ENCODE measurements at places on chromosomes 11 and 22.

- no peak for DNase-seq
Measured at GRCh38 chr11:2740275-2740940, 40.6 kb upstream of the KCNQ1OT1 start.

- no peak for DNase-seq
Measured at GRCh38 chr11:108973402-108974162, 308.7 kb downstream of the DDX10 start.

DNA sequence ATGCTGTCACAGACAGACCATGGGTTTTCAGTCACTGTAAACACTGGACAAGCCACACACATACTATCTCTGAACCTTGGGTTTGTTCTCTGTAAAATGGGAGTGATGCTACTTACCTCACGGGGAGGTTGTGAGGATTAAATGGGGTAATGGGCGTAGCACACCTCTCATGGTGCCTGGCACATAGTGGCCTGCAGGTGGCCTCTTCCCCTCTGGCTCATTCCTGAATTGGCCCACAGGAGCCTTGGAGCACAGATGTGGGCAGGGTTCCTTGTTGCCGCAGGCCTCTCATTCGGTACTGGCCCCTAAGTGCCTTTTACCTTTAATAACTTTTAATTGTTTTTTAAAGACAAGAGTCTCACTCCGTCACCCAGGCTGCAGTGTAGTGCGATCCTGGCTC is 11.7 kb downstream of the MICAL2 start:
- DNase-seq = no peak

- no peak for DNase-seq
Measured at GRCh38 chr11:46210133-46210636, 67.3 kb upstream of the CREB3L1 start.

DNA sequence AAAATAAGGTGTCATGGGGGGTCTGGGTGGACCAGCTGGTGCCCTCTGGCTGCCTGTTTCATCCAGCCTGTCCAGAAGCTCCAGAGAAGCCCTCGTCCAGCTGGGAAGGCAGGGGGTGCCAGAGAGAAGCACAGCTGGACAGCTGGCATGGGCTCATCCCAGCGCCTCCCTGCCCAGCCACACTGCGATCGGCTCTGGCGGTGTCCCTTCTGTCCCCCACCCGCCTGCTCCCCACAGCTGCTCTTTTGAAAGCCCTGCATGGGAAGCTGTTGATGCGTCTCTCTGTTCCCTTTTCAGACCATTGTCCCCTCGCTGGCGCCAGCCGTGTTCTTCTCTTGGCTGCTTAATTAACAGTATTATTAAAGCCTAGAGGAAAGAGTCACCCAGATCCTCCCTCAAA is 86.5 kb downstream of the MN1 start:
- no peak for DNase-seq

DNA sequence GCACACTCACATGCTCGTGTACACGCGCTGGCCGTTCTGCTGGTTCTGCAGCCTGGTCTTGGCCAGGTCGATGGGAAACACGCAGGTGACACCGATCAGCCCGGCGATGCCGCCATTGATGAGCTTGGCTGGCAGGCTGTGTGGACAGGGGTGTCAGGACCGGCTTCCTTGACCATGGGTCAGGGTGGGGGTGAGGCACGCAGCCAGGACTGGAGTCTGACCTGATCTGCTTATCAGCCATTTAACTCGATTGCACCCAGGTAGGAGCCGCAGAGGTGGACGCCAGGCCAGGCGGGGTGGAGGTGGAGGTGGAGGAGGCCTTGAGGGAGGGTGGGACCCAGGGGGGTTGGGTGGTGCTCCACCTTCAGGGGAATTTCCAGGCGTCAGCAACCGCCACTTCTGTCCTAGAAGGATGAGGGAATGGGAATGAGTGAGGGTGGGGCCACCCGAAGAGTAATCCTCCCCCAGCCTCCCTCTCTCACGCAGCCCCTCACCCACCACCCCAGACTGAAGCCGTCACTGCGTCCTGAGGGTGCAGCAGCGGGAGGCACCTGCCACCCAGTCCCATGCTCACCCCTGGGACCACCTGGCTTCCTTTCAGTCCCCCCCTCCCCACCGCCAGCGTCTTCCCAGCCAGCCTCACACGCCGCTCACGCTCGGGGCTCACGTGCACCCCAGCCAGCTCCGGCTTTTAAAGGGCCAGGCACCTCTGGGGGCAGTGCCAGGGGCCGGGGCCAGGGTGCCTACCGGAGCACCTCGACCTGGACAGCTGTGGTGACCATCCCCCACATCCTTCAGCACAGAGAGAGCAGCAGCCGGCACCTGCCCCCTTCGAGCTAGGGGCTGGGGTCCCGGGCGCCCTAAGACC is 3.1 kb downstream of the SLC25A22 start:
- no peak for DNase-seq

DNA sequence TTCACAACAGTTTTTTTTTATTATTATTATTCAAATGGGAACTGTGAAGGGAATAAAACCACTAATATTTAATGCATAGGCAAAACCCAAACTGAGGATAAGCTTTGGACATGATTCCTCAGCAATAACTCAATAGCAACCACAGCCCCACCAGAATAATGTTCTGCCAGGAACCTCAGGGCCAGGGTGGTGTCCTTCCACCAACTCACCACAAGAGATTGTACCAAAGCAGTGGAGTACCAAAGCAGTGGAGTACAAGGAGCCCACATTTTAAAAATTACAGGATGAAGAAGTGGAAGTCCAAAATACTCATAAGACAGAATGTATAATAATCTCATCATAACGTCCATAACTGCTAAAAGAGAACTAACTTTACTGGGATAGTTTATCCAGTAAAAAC is 32.5 kb upstream of the FZD4 start:
- DNase-seq = no peak

GRCh38 chr22:20424932-20425565 is 12.6 kb downstream of the SCARF2 start:
- no peak for DNase-seq

- no peak for DNase-seq
Measured at GRCh38 chr22:23684026-23684425, 6.8 kb upstream of the RGL4 start.

- DNase-seq = no peak
Measured at GRCh38 chr11:91960770-91961169, 263.8 kb upstream of the FAT3 start.

- no peak for DNase-seq
Measured at GRCh38 chr11:34441814-34442213, 3.1 kb downstream of the CAT start.

DNA sequence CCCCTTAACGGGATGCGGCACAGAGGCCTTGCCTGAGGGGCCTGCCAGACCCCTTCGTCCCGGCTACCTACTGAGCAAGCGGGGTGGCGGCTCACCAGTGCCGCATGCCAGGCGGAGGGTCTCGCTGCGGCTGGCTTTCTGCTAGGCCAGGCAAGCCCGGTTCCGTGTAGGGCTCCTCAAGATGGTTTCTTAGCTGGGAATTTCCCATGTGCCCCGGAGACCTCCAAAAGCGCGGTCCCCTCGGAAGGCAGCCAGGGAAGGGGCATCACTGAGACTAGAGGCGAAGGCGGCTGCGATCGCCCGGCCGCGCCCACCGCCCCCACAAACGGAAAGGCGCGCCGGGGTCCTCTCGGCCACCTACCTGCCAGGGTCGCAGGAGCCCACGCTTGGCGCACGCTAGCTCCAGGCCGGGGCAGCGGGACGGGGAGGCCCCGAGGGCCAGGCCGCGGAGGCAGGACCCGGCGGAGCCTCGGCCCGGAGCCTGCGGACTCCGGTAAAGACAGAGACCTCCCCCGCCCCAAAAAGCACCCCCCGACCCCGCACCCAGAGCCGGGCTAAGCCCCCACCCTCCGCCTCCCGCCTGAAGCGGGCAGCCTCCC is 23.8 kb downstream of the MICAL3 start:
- DNase-seq = no peak

DNA sequence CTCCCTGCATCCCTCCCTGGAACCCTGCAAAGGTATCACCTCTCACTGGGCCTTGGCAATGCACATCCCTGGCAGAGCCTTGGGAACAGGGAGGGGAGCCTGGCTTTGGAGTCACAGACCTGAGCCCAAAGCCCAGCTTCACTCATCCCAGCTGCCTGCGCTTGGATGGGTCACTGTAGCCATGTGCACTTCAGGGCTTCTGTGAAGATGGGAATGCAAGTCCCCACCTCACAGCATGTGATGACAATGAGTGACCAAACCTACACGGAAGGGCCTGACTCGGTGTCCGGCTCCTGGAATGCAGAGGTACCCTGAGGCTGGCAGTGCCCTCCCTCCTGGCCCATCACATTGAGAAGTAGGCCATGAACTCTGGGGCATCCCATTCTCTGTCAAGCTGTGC is 22.8 kb upstream of the BAIAP2L2 start:
- DNase-seq = no peak

- DNase-seq = no peak
Measured at GRCh38 chr11:123137431-123138224, 57.4 kb downstream of the CLMP start.

- DNase-seq = no peak
Measured at GRCh38 chr22:33296941-33297340, 238.8 kb upstream of the SYN3 start.

- DNase-seq = no peak
Measured at GRCh38 chr11:134025082-134025429, 43.8 kb upstream of the JAM3 start.

DNA sequence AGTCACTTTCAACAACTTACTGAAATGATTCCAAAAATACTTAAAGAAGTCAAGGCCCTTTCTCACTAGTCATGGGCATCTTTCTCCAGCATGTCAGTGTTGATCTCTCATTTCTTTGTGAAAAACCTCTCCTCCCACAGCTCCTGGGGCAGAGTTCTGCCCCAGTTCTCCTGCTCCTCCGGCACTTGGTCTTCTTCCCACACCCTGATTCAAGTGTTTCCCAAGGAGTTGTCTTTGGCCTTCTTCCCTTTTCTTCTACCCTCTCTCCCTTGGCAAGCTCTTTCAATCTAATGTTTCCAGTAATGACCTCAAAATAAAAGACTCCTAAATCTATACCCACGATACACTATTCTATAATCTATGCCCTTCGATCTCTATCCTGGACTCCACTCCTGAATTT is 42.1 kb upstream of the CCDC34 start:
- DNase-seq = no peak

DNA sequence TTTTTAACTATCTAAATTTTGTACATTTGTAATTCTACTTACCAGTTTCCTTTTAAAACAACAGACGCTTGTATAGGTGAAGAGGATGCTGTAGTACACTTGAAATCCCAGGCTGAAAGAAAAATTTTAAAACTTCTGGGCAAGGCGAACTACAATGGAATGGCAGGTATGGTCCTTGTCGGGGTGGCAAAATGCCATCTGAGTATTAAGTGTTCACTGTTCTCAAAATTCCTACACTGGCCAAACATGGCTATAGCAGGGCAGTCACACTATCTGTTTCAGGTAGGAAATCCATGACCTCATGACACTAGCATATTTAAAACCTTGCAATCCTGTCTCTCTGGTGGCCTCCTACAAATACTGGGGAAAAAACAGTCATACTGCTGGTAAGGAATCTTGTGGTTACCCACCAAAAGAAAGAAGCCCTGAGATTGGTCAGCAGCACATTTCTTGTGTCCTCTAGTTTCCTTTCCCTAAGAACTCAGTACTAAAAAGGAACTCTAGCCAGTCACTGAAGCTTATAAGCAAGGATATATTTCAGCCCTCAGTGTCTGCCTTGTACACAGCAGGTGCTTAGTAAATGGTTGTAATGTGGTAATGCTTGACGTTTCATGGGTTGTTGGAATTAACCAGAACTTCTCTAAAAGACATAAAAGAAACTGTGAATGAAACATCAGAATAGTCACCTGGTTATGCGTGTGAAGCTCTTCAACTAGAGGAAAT is 5.2 kb upstream of the ZC3H12C start:
- no peak for DNase-seq

- no peak for DNase-seq
Measured at GRCh38 chr11:69664901-69665300, 10.3 kb downstream of the LTO1 start.

GRCh38 chr11:31417357-31417756 is 47.7 kb downstream of the DNAJC24 start:
- no peak for DNase-seq

GRCh38 chr11:128832121-128832497 is 35.0 kb downstream of the KCNJ1 start:
- no peak for DNase-seq

DNA sequence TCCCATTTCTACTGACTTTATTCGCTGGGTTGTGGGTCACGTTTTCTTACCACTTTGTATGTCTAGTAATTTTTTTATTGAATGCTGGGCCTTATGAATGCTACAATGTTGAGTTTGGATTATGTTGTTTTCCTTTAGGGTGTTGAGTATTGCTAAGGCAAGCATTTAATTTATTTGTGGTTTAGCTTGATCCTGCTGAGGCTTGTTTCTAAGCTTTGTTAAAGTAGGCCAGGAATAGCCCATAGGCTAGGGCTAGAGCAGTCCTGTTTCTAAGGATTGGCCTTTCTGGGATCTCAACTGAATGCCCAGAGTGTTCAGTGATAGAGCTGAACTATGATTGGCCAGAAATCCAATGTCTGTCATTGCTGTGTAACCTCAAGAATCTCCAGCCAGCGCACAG is 56.1 kb upstream of the LDLRAD3 start:
- no peak for DNase-seq

DNA sequence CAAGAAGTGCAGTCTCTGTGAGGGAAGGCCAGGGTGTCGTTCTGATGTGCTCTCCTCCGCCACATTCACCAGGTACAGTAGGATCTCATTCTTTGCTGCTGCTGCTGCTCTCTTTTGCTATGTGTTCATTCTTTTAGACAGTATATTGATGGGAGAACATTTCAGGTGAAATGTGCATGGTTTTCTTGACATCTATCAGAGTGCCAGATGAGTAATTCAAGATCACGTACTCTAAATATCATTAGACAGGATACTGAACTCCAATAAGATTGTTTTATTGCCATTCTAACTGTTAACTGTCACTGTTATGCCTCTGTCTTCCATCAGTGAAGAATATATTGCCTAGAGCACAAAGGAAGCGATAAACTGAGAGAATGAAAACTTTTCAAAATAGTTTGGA is 771.0 kb upstream of the ARHGAP42 start:
- DNase-seq = no peak

DNA sequence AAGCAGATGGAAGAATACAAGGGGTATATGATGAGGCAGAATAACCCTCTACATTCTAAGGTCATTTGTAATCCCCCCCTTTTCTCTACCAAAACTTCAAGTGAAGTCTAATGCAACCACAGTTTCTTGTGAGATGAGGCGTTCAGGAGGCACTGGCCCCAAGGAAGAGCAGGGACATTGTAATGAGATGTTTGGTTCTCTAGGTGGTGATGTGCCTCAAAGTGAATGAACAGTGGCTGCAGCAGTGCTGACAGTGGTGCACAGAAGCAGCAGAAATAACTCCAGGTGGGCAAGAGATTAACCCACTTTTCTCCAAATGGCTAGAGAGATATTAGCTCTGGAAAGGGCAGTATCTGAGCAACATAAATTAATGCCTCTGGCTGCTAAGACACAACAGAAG is 33.8 kb downstream of the PDGFD start:
- no peak for DNase-seq

GRCh38 chr22:45756558-45756957 is 84.9 kb downstream of the ATXN10 start:
- DNase-seq = no peak

DNA sequence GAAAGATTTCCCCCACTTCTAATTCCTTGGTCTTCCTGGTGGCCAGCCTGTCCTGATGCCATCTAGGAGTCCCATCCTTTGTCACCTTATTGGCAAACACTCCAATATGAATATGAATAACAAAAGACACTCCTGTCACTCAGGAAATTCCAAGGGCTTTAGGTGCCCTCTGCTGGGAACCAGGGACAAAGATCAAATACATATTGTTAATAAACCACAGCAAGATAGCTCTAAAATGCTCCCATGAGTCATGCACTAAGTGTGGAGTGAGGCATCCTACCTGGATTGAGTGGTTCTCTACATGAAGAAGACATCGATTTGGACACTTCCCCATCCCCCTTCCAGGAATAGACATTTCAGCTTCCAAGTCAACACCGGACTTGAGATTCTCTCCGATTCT is 823.6 kb downstream of the TBC1D22A start:
- DNase-seq = no peak

Data from stimulated activated CD8-positive, alpha-beta memory T cell treated with anti-CD3 and anti-CD28 coated beads, Interleukin-7, amount 100 ng/mL, for 1 hour (primary cell).